Activated CD4-positive, alpha-beta T cell treated with anti-CD3 and anti-CD28 coated beads, Interleukin-2, amount 50 U/mL, for 4 hours (primary cell): ENCODE measurements at places on chromosomes 1 and 21.

DNA sequence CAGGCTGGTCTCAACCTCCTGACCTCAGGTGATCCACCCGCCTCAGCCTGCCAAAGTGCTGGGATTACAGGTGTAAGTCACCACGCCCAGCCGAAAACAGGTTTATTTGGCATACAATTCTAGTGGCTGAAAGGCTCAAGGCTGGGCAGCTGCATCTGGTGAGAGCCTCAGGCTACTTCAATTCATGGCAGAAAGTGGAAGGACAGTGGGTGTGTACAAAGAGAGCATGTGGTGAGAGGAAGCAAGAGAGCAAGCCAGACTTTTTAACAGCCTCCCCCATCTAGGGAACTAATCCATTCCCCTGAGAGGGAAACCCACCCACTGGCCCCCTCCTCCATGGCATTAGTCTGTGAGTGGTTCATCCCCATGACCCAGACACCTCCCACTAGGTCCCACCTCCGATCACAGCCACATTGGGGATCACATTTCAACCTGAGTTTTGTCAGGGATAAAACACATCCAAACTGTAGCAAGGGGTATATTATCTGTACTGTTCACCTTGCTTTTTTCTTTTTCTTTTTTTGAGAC is 9.5 kb downstream of the BMP8A start:
- DNase-seq = no peak

DNA sequence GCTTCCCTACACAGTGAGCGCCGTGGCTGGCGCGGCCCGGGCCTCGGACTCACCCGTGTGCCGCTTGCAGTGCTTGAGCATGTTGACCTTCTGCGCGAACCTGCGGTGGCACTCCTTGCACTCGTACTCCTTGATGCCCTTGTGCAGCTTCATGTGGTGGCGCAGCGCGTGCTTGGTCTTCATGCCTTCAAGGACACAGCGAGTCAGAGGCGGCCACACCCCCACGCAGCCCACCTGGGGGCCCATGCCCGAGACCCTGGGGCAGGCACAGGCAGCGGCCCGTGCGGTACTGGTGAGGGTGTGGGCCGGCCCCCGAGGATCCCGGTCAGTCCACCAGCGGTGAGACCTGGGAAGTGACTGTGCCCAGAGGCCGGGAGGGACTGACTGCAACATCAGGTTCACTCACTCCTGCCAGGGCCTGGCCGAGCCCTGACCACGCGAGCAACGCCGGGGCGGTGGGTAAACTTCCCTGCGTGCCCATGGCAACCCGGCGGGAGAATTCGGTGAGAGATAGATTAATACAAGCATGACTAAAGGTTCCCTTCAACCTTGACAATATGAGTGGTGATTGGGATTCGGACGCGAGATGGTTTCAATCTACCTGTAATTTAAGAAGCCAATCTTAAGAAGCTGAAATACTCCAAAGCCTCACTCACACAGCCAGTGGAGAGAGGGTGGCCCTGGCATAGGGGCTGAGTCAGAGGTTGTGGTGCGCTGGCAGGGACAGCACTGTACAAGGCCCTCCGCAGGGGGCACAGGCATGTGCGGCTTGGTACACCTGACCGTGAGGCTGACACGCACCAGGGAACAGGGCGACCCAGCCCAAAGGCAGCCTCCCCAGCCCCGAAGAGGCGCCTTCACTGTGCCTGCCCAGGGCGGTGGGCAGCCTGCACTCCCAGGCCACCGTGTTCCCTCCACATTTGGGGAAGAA is 49.1 kb upstream of the RIPK4 start:
- no peak for DNase-seq

- DNase-seq = no peak
Measured at GRCh38 chr1:163230827-163231226, 28.1 kb upstream of the RGS5 start.

- DNase-seq = no peak
Measured at GRCh38 chr1:109504974-109505373, 4.6 kb downstream of the AMIGO1 start.

GRCh38 chr1:8539683-8540082 is 221.8 kb downstream of the SLC45A1 start:
- DNase-seq = no peak
